NCI-H1417 (cell line): ENCODE measurements at places on chromosomes 2 and 18.
A peak's percentile ranks its signal among the peaks of the same experiment; 100 is the strongest.

DNA sequence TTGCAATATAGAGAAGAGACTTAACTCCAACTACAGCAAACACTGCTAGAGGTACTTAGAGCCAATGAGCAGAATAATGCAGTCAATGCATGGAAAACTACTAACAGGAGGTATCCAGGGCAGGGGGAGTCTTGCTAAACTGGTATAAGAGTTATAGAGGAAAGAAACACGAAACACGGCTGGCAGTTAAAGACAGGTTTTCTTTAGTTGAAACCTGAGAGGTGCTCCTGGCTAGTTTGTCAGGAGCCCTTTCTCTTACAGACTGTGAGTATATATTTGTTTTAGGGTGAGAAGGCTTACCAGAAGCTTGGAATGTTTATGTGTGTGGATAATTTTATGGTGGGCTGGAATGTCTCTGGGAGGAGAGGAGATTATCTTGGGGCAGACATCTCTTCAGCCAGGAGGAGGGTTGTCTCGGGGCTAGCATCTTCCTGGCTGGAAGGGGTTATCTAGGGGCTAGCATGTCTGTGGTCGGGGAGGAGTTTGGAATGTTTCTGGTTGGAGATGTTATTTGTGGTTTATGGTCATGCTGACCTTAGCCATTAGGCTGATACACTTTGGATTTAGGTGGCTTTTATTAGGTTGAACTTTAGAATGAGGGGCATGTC, 1048.8 kb downstream of the DPP10 start:
- no peak for DNase-seq

DNA sequence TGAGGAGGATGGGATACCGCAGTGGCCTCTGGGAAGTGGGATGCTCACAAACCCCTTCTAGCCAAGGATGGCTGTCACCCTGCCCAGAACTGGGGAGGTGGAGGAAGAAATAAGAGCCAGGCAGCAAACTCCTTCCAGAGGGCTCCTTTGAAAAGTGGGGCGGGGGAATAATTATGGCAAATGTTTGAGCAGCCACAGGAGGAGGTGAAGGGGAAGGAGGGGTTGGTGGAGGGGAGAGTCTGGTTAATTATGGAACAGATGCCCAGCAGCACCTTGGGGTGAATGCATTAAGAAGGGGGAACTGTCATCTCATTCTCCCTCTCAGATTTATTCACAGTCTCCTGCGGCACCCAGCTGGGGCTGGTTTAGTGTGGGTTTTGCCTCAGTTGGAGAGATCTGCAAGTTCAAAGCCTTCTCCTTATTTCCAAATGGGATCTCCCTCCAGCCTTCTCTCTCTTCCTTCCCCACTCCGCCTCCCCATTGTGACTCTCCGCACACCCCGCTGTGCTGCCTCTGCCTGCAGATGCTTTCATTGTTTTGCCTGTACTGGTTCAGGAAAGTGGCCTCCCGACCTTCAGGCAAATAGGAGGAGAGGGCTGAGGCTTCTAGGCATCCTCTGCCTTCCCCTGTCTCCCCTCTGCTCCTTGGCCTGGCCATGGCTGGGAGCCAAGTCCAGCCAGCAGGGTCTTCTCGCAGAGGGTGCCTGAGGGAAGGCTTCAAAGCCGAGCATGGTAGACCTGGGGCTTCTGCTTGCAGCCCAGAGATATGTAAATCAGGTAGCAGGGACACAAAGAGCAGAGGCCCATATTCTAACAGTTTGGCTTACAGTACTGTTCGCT, 457.2 kb upstream of the MEX3C start:
- no peak for DNase-seq

DNA sequence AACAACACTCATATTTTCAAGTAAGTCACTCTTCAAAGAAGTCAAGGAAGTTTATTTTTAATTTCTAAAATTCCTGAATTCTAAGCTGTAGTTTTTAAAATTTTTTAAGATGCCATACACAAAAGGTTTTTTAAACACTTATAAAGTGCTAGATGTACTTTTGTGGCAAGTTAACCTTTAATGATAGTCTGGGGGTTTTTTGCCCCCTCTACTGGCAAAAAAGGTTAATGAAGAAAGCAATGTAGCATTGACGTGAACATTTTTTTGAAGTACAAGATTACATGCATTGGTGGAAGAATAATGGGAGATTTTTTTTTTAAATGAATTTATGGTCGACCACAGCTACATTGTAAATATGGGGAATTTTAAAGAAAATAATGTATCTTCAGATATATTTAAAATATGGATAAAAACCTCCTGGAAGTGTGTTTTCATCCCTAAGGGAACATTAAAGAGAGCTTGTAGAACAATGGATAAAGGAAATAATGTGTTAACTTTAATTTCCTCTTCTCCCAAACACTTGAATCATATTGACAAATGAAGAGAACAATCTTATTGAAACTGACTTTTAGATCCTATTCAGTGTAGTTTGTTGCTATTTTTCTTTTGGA, 12.6 kb downstream of the ITPRID2 start:
- peak; percentile 19 for DNase-seq

GRCh38 chr2:58904095-58904494, 663.0 kb upstream of the FANCL start:
- no peak for DNase-seq

GRCh38 chr2:213166109-213166508, 14.7 kb upstream of the IKZF2 start:
- DNase-seq, result no peak

DNA sequence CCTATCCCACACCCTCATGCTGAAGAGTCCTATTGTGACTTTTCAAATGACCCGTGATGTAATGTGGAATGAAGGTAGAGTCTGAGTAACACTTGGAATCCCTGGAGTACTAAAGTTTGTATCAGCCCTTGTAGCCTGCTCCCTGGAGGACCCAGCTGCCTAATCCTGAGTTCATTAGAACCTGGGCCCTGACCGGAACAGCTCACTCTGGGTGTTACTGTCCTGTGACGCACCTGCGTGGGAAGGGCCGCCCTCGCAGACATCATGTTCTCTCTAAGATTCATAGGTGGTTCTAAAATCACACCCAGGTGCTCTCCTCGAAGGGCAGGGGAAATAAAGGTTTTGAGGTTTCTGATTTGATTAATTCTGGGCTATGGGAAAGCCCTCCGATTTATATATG, 62.3 kb downstream of the NCK2 start:
- no peak for DNase-seq

GRCh38 chr2:181218401-181218821, 238.0 kb downstream of the UBE2E3 start:
- DNase-seq, result no peak

GRCh38 chr2:89851583-89851905, 1160.1 kb downstream of the RPIA start:
- no peak for DNase-seq

GRCh38 chr18:22831441-22831904, 101.7 kb upstream of the RBBP8 start:
- DNase-seq, result no peak

DNA sequence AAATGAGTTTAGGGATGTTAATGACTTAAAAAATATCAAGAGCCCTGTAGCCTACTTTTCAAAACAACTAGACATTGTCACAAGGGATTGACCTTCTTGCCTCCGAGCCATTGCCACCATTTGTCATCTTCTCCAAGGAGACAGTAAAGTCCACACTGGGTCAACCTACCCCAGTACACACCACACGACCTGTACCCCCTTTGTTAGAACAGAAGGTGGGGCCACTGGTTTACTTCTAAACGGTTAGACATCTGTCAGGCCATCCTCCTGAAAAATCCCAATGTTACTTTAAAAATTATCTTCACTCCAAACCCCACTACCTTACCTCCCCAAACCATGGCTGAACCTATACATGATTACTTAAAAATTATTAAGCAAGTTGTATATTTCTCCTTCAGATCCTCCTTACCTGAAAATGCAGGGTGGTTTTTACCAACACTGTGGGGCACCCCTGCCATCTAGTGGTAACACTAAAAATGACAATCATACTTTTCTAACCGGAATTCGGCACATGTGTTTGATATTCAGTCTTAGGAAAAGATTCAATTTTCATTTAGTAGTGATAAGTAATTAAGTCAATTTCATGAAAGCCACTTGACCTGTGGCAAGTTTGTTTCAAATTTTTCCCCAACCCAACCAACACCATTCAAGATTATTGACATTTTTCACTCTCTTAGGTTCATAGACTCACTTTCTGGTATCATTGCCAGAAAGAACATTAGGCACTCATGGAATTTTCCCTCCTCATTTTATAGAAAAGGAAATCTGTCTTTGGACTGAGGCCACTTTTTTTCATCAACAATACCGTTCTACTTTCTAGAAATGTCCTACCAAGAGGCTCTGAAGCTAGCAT, 265.3 kb upstream of the PKDCC start:
- DNase-seq, result peak; percentile 77

DNA sequence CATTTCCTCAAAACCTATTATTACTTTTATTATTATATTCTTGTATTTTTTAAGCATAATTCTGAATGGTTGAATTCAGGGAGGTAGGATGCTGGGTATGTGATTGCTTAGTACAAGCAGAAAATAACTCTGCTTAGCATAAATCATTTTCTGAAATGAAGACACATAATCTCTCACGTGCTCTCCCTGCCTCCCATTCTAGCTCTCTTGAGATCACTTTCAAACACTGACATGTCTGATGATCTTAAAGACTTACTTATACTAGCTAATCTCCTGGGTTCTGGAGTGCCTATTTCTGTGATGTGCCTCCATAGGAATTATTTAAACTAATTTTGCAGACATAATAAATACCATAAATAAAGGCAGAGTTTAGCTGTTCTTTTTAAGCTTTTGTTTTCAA, 1136.0 kb downstream of the SUCLG1 start:
- no peak for DNase-seq

DNA sequence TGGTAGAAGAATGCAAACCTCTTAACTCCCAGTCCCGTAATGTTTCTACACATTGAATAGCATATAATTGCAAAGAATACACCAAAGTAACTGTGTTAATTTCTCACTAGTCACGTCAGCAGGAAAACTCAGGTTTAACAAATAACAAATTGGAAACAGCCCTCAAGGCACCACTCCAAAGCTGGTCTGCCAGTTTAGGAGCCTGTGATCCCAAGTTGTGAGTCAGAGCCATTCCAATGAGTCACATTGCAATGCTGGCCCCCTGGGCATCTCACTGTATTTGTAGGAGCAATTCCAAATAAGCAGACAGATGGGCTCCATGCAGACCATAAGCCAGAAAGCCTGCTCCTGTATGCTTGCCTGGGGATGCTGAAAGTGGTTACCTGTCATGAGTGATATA, 143.2 kb upstream of the SETBP1 start:
- no peak for DNase-seq

DNA sequence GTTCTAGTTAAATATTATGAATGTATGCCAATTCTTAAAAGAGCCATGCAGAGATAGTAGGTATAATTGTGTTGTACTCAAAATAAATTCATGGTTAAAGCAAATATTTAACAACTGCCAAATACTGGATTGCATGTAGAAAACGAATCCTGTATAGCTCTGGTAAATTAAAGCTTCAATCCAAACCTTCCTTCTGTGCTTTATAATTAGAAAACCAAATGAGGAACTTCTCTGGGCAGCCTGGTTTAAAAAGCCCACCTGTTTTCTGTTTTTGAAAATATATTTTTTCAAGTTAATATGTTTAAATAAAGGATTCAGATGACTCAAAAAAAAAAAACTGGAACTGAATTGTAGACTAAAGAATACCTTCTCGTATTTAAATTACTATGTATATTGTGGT, 48.3 kb upstream of the ITGA4 start:
- DNase-seq, result no peak

- DNase-seq, result no peak
These were observed 3.7 kb upstream of the KIF1A start for GRCh38 chr2:240823449-240824336.

DNA sequence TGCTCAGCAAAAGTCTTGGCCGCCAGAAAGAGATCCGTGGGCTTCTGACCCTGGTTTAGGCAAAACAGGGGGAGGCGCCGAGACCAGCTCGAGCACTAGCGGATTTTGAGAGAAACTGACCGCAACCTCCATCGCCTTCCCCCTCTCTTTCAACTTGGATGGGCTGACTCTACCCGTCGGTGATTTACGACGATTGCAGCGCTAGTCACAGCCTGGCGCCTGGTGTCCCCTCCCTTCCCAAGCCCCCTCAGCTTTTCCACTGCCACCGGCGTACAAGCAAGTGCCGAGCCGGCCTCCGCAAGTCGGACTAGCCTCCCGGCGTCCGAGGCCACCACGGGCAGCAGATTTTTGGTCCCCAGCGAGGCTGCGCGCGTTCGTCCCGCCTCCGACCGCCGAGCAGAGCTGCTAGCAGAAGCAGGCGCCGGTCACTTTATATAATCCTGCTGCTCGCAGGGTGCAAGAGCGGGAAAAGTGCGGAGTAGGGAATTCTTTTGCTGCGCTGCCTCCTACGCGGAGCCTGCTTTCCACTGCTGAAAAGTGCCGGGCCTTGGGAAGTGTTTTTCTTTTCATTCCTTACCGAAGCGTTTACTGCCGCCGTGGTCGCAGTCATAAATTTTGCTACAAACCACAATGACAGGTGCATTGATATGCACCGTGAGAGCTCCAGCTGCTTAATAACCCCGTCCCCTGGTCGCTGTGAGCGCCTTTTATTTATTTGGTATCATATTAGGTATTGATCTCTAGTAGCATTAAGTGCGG, 7.7 kb downstream of the HOXD3 start:
- no peak for DNase-seq

DNA sequence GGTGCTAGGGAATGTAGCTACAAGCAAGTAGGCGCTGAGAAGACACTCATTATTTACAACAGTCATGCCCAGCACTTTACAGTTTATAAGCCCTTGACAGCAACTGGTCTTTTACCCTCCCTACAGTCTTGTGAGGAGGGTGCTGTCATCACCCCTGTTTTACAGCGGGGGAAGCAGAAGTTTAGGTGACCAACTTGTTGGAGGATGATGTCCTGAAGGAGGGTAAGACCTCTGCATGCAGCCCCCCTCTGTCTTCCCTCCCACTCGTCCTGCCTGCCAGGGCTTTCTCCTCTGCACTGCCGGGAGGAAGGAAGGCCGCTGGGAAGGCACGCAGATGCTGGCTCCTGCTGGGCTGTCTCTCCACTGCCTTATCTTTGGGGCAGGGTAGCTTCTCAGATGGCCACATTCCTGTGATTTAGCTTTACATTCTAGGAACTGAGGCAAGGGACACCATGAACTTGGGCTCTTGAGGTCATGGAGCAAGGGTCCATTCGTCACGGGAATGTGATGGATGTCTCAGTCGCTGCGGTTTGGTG, 972 bp downstream of the IL1R1 start:
- no peak for DNase-seq

DNA sequence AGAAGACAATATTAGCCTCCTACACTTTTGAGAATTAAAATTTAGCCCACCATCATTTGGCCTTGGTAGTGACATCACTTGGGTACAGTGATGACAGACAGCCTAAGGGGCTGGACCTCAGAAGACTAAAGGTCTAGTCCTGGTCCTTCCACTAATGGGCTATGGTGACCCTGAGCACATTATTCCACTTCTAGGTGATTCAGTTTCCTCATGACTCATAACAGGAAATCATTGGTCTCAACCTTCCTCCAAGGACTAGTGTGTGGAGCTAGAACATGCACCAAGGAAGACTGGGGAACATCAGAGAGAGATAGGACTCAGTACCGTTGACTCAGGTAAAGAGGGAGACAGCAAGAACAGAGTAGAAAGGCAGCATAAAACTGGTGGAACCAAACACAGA, 64.0 kb downstream of the TFCP2L1 start:
- DNase-seq, result no peak

- peak; percentile 11 for DNase-seq
These were observed 132.0 kb upstream of the ZSWIM2 start for GRCh38 chr2:186980787-186981550.

- no peak for DNase-seq
These were observed 2.5 kb downstream of the RAX start for GRCh38 chr18:59270689-59271257.

GRCh38 chr2:233075966-233076339, 15.8 kb downstream of the INPP5D start:
- no peak for DNase-seq

- no peak for DNase-seq
These were observed 55.9 kb downstream of the LYPD6B start for GRCh38 chr2:149094217-149095015.
